ENCODE measurements at places on chromosomes 7 and 10.

DNA sequence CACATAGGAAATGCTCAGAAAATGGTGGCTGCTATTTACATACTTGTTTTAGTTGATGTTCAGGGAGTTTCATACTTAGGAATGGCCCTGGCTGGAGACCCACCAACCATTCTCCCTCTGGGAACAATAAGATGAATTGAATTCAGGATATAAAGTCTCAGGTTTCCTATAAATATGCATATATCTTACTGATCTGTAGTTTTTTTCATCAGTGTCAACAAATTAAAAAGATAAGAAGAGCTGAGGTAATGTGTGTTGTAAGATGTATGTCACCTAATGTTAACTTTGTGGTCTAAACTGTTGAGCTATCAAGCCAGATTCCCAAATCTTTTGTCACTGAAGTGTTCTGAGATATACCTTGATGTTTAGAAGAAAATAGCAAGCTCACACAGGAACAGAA, 457.5 kb downstream of the MAGI2 start:
- DNase-seq, result no peak

DNA sequence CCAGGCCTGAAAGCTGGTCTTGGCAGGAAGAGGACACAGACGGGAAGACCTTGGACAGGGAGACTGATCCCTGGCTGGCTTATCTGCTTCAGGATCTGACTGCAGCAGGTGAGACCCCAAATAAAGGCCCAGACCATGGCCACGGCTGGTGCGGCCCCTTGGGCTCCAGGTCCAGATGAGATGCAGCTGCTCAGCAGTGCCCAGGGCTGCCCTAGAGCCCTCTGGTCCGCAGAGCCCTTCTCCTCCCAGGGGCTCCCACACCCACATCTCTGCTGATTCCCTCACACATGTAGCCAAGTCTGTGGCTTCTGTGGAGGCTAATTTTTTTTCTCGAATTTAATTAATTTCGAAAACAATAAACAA, 46.3 kb downstream of the VIPR2 start:
- no peak for DNase-seq

DNA sequence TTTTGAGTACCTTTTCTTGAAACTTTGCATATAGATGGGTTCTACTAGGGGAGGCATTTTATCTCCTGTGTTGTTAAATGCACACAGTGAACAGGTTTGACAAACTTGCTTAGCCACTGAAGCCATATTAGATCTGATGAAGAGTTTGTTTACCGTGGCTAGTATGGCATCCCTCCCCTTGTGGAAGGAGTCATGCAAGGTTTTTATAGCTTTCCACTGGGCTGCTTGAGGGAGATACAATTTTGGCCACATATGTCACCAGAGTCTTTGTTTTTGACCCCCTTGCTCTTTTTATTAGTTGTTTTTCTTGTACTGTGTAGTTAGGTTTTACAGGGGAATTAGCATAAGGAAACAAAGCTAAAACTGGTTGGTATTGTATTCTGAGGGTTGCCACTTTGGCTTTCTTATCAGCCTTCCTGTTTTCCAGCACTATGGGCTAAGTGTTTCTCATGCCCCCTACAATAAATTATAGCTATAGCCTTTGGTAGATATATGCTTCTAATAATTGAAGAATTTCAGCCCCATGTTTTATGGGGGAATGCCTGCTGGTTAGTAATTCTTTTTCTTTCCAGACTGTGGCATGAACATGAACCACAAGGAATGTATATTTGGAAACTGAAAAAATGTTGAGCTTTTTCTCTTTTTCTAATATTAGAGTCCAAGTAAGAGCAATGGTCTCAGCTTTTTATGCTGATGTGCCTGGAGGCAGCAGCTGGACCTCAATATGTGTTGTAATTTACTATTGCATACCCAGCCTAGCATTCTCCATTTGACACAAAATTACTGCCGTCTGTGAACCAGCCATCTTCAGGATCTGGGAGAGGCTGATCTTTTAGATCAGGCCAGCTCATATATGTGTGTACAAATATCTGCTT, 18.4 kb upstream of the STEAP2 start:
- no peak for DNase-seq

DNA sequence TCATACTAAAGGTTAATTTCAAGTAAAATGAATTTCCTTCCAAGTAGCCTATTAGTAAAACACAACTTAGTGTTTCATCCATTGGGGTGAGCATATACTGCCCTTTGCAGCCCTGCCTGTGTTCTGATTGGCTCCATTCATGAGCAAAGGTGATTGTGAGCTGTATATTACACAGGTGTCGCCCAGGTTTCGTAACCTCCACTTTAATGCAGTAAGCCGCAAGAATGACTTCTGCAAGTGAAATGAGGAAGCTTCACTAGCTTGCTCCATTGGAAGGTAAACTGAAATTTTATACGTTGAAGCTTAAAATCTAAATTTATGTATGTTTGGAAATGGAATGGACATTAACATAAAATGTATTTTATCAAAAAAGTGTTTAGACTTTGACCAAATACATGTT, 24.4 kb downstream of the MTURN start:
- DNase-seq, result no peak

DNA sequence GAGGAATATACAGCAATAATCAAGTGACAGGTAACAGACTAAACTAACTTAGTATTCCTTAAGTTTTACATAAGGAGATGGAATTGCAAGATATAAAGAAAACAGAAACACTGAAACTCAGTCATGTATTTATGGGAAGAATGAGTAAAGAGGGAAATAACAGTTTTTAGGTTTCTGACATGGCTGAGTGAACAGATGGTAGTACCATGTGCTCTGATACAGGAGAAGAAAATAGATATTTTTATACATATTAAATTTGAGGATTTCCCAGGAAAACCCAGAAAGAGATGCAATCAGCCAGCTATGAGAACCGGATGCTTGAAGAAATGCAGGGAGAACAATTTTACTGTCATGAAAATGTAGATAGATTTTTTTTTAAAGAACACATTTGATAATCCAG, 669.5 kb upstream of the GRM3 start:
- no peak for DNase-seq
